ENCODE measurements at places on chromosomes 1 and 21. TPM values are rescaled to one million over a fixed set of nuclear protein-coding genes. Genes with fewer than 3 reads are reported as not detected.

GRCh38 chr1:200437556-200438203 is 27.8 kb upstream of the ZNF281 start:
- H3K36me3 ChIP-seq, result no peaks in the 10 kb centered on the region
- no peak overlapping the region for H3K27ac ChIP-seq
- DNase-seq, result no peak

DNA sequence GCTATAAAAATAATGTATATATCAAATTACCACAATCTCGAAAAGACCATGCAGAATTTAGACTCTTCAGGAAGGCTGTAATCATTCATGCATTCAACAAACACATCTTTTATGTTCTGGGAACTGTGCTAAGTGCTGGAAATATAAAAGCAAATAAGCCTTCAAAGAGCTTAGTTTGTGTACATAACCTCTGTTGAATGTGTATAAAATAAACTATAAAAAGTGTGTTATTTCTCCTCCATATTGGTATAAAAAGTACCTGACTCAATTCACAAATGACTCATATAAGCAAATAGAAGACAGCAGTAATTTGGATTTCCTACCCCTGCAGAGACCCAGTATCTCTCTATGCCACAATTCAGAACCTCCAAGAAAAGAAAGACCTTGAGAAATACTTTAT is 36.8 kb downstream of the RAB3GAP2 start:
- H3K27ac ChIP-seq, result no peak overlapping the region
- no peak for DNase-seq
- no peak overlapping the region for H3K4me3 ChIP-seq
- no peaks in the 10 kb centered on the region for H3K27me3 ChIP-seq

DNA sequence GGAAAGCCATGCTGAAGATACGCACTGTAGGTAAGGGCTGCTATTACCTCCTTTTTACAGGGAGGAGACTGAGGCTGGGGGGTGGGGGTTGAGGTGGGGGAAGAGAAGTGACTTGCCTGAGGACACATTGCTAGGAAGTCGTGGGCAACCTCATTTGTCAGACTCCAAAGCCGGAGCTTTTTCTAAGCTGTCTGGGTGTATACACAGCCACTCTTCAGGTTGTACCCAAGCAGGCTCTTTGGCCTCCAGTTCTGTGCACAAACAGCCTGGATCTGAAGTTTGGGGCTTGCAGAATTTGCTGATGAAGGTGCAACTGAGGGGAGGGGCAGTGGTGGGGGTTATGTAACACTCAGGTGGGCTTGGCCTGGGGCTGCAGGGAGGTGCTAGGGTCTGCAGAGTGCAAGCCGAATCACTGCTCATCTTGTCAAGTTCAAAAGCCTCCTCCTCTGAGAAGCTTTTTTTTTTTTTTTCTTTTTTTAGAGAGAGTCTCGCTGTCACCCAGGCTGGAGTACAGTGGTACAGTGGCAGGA is 16.9 kb downstream of the TINAGL1 start:
- H3K4me1 ChIP-seq, result no peaks in the 10 kb centered on the region
- no peak overlapping the region for H3K4me3 ChIP-seq
- H3K36me3 ChIP-seq, result no peaks in the 10 kb centered on the region
- no peak for DNase-seq
- no peak overlapping the region for H3K27ac ChIP-seq

COL6A2 gene
- total RNA-seq, result 38.6 TPM

CHIA gene
- total RNA-seq, result not detected

Measured in progenitor cell of endocrine pancreas (in vitro differentiated cells).